Upper lobe of left lung (tissue), 6 donors: ENCODE measurements at places on chromosomes 2 and 18. TPM values are rescaled to one million over a fixed set of nuclear protein-coding genes. Genes with fewer than 3 reads are reported as not detected.

GRCh38 chr2:127097841-127098651 lies 8.9 kb downstream of the BIN1 start:
- no peak overlapping the region for H3K27ac ChIP-seq
- H3K27me3 ChIP-seq: no peaks in the 10 kb centered on the region
- H3K36me3 ChIP-seq: no peaks in the 10 kb centered on the region

DNA sequence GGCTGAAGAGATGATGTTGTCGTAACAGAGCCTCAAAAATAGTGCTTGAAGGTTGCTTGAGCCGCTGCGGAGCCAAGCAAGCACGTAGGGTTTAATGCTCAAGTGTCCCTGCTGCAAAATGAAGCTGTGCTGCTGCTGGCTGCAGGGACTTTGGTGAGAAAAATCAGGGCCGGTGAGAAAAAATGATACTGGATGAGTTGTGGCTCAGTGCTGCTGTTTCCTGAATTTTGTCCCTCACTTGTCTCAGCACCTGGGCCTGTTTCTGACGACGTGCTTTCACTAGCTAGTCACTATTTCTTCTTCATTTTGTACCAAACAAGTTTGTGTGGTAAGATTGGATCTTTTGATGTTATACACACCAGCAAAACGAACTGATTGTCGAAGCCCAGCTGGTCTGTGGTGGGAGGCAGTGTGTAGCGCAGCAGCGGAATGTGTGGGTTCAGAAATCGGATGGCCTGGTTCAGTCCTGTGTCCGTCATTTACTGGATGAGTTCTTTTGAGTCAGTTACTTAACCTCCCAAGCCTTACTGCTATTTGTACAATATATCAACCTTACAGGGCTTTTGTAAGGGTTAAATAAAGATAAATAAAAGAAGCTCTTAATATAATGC lies 172.8 kb upstream of the FOSL2 start:
- no peak overlapping the region for H3K27ac ChIP-seq
- H3K27me3 ChIP-seq: no peaks in the 10 kb centered on the region
- no peaks in the 10 kb centered on the region for H3K36me3 ChIP-seq
- H3K4me1 ChIP-seq: no peaks in the 10 kb centered on the region

- no peak overlapping the region for H3K27ac ChIP-seq
- no peak overlapping the region for H3K4me3 ChIP-seq
- no peaks in the 10 kb centered on the region for H3K27me3 ChIP-seq
- no peaks in the 10 kb centered on the region for H3K36me3 ChIP-seq
- no peak for DNase-seq
- no peaks in the 10 kb centered on the region for H3K4me1 ChIP-seq
These were observed 103.9 kb upstream of the TACR1 start for GRCh38 chr2:75303227-75303626.

GRCh38 chr2:235414422-235414821 lies 79.4 kb upstream of the AGAP1 start:
- peaks cover 15% of the 10 kb centered on the region for H3K4me1 ChIP-seq
- no peak for DNase-seq
- H3K27me3 ChIP-seq: no peaks in the 10 kb centered on the region
- no peak overlapping the region for H3K27ac ChIP-seq

- no peaks in the 10 kb centered on the region for H3K36me3 ChIP-seq
- DNase-seq: no peak
- no peak overlapping the region for H3K27ac ChIP-seq
- H3K4me1 ChIP-seq: peaks cover 85% of the 10 kb centered on the region
- no peaks in the 10 kb centered on the region for H3K27me3 ChIP-seq
These were observed 5.8 kb downstream of the CUL3 start for GRCh38 chr2:224579411-224579810.

DNA sequence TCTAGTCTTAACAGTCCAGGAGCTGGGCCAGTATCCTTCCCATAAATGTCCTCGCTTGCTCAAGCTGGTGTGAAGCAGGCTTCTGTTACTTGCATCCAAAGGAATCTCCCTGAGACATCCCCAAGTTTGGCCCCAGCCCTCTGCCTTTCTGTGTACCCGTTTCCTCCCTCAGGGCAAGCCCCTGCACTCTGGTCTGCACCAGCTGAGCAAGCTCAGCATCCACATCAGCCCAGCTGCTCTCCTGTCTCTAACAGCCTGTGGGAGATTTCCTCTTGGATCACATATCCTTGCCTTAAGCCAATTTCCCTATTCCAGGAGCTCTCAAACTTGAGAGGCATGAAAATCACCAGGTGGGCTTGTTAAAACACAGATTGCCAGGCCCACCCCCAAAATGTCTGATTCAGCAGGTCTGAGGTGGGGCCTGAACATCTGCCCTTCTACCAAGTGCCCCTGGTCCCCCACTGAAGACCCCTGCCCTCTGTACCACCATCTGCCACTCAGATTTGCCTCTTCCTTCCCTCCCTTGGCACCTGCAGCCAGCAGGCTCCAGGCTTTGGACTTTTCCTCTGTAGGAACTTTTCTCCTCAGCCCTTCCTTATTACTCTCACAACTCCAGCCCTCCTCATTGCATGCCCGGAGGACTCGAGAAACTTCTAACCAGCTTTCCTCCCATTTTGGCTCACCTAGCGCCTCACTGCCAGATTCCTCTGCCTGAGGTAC lies 32.1 kb downstream of the REEP1 start:
- H3K4me1 ChIP-seq: no peaks in the 10 kb centered on the region
- H3K36me3 ChIP-seq: no peaks in the 10 kb centered on the region
- H3K27ac ChIP-seq: no peak overlapping the region
- no peaks in the 10 kb centered on the region for H3K27me3 ChIP-seq

GRCh38 chr18:62170857-62171256 lies 16.0 kb downstream of the PIGN start:
- no peak overlapping the region for H3K4me3 ChIP-seq
- no peak overlapping the region for H3K27ac ChIP-seq
- no peaks in the 10 kb centered on the region for H3K36me3 ChIP-seq
- H3K27me3 ChIP-seq: no peaks in the 10 kb centered on the region

- no peak overlapping the region for H3K4me3 ChIP-seq
- DNase-seq: no peak
- H3K36me3 ChIP-seq: peaks cover 3% of the 10 kb centered on the region
- H3K4me1 ChIP-seq: no peaks in the 10 kb centered on the region
- H3K27me3 ChIP-seq: no peaks in the 10 kb centered on the region
- H3K27ac ChIP-seq: no peak overlapping the region
These were observed 116.8 kb upstream of the ALPP start for GRCh38 chr2:232261776-232262175.

DNA sequence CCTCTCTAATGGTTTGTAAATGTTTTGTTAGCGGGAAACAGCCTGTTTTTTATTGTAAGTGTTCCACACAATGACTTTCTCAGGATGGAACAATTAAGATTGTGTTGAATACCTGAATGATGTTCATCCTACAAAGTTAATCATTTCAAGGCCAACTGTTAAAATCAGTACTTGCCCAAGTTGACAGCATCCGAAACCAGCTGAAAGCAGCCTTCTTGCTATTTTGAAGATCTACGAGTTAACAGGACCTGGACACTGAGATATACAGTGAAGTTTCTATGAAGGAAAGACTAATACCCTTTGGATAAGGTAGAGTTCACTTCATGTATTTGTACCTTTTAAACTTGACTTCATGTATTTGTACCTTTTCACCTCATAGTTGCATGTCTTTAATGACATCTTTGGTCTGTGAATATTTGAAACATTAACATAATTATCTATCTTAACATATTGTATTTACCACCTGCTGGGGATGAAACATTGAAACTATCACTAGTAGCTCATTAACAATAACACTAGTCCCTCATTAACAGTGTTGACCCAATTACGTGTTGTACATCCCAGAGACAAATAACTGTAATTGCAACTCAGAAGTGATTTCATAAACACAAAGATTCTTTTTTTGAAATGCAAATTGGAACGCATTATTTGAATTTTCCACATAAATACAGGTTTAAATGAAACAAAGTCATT lies 556.0 kb upstream of the MEX3C start:
- H3K4me3 ChIP-seq: no peak overlapping the region
- H3K27me3 ChIP-seq: no peaks in the 10 kb centered on the region
- H3K4me1 ChIP-seq: no peaks in the 10 kb centered on the region
- no peak for DNase-seq

- no peak overlapping the region for H3K27ac ChIP-seq
- no peak overlapping the region for H3K4me3 ChIP-seq
- no peaks in the 10 kb centered on the region for H3K27me3 ChIP-seq
- no peaks in the 10 kb centered on the region for H3K36me3 ChIP-seq
- H3K4me1 ChIP-seq: no peaks in the 10 kb centered on the region
These were observed 431.8 kb upstream of the MC4R start for GRCh38 chr18:60804415-60804814.

- no peaks in the 10 kb centered on the region for H3K27me3 ChIP-seq
- peaks cover 20% of the 10 kb centered on the region for H3K4me1 ChIP-seq
- no peak for DNase-seq
- no peak overlapping the region for H3K4me3 ChIP-seq
- H3K36me3 ChIP-seq: no peaks in the 10 kb centered on the region
- peak overlapping the region; percentile 73 for H3K27ac ChIP-seq
These were observed 1.1 kb upstream of the MAB21L4 start for GRCh38 chr2:240896871-240897692.

- H3K36me3 ChIP-seq: no peaks in the 10 kb centered on the region
- no peak overlapping the region for H3K4me3 ChIP-seq
- DNase-seq: no peak
- H3K27me3 ChIP-seq: no peaks in the 10 kb centered on the region
- no peak overlapping the region for H3K27ac ChIP-seq
These were observed 45.3 kb upstream of the SPAG16 start for GRCh38 chr2:213238753-213239495.

- H3K4me3 ChIP-seq: peak overlapping the region; percentile 82
- H3K27me3 ChIP-seq: no peaks in the 10 kb centered on the region
- peak; percentile 32 for DNase-seq
- H3K36me3 ChIP-seq: peaks cover 25% of the 10 kb centered on the region
- peaks cover 12% of the 10 kb centered on the region for H3K4me1 ChIP-seq
These were observed 808 bp downstream of the ATP5MC3 start for GRCh38 chr2:175180701-175181103.

GRCh38 chr2:224369028-224369632 lies 32.8 kb downstream of the FAM124B start:
- no peak for DNase-seq
- no peaks in the 10 kb centered on the region for H3K4me1 ChIP-seq
- no peaks in the 10 kb centered on the region for H3K36me3 ChIP-seq
- H3K27me3 ChIP-seq: no peaks in the 10 kb centered on the region
- H3K4me3 ChIP-seq: no peak overlapping the region
- no peak overlapping the region for H3K27ac ChIP-seq

DNA sequence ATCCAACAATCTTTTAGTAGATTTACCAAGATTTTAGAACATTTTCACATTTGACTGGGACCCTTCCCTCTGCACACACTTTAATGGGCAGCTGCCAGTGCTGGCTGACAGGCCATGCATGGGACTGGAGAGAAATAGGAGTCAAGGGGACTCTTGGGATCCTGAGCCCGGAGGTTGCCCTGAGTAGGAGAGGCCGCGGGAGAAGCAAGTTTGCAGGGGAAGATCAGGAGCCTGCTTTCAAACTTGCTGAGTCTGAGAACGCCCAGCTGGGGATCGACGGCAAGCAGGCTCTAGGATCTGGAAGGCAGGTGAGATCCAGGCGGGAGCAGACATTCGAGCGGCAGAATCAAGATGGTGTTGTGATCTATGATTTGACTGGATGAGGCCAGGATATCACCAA lies 186.1 kb downstream of the HDAC4 start:
- H3K4me1 ChIP-seq: no peaks in the 10 kb centered on the region
- H3K4me3 ChIP-seq: no peak overlapping the region
- no peaks in the 10 kb centered on the region for H3K36me3 ChIP-seq

GRCh38 chr2:185978634-185979407 lies 240.2 kb downstream of the FSIP2 start:
- no peaks in the 10 kb centered on the region for H3K27me3 ChIP-seq
- no peaks in the 10 kb centered on the region for H3K4me1 ChIP-seq
- no peak overlapping the region for H3K4me3 ChIP-seq
- H3K36me3 ChIP-seq: no peaks in the 10 kb centered on the region
- no peak for DNase-seq
- H3K27ac ChIP-seq: no peak overlapping the region

DNA sequence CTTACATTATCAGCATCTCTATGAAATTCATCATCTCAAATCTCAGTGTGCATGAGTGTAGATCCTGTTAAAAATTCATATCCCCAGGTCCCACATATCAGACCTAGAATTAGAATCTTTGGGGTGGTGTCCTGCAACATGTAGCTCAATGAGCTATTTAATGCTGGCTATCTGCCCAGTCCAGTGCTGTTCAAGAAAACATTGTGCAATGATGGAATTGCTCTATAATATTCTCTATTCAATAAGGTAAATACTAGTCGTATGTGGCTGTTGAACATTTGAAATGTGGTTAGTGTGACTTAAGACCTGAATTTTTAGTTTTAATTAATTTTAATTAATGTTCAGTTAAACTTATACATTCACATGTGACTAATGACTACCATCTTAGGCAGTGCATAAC lies 127.4 kb downstream of the NOL4 start:
- DNase-seq: no peak
- H3K27me3 ChIP-seq: no peaks in the 10 kb centered on the region
- no peak overlapping the region for H3K4me3 ChIP-seq
- H3K27ac ChIP-seq: no peak overlapping the region
- no peaks in the 10 kb centered on the region for H3K36me3 ChIP-seq

- H3K27ac ChIP-seq: no peak overlapping the region
- no peaks in the 10 kb centered on the region for H3K36me3 ChIP-seq
- H3K4me3 ChIP-seq: no peak overlapping the region
These were observed 986.3 kb upstream of the CELF4 start for GRCh38 chr18:38551881-38552280.

GRCh38 chr18:65435534-65435933 lies 315.3 kb upstream of the CDH7 start:
- H3K4me3 ChIP-seq: no peak overlapping the region
- no peaks in the 10 kb centered on the region for H3K27me3 ChIP-seq
- no peak overlapping the region for H3K27ac ChIP-seq

- no peaks in the 10 kb centered on the region for H3K36me3 ChIP-seq
- no peaks in the 10 kb centered on the region for H3K27me3 ChIP-seq
- no peaks in the 10 kb centered on the region for H3K4me1 ChIP-seq
These were observed 29.9 kb downstream of the LIPG start for GRCh38 chr18:49591775-49592174.

GRCh38 chr2:177604271-177605065 lies 211.9 kb downstream of the AGPS start:
- no peak overlapping the region for H3K27ac ChIP-seq
- no peaks in the 10 kb centered on the region for H3K27me3 ChIP-seq
- H3K4me3 ChIP-seq: no peak overlapping the region
- DNase-seq: no peak

- H3K4me1 ChIP-seq: peaks cover 4% of the 10 kb centered on the region
- no peak overlapping the region for H3K27ac ChIP-seq
- no peaks in the 10 kb centered on the region for H3K27me3 ChIP-seq
- no peak overlapping the region for H3K4me3 ChIP-seq
- no peak for DNase-seq
These were observed 7.9 kb downstream of the ARL4C start for GRCh38 chr2:234488913-234489451.

PDE11A gene
- not detected for total RNA-seq

SRD5A2 gene
- 0.61 TPM for total RNA-seq

PTPN2 gene
- 53.2 TPM for total RNA-seq

DSG1 gene
- total RNA-seq: not detected

ARHGEF33 gene
- total RNA-seq: 0.34 TPM

MYO1B gene
- 311 TPM for total RNA-seq

TNS1 gene
- total RNA-seq: 1,095 TPM

PTPRN gene
- total RNA-seq: 1.0 TPM

HOXD4 gene
- not detected for total RNA-seq
